ENCODE measurements at places on chromosomes 16 and 17.

- no peak for DNase-seq
- H3K4me1 ChIP-seq, result peaks cover 28% of the 10 kb centered on the region
- H3K27ac ChIP-seq, result peak overlapping the region; percentile 26
Observed at GRCh38 chr16:15879255-15879811, 9.1 kb downstream of the CEP20 start.

DNA sequence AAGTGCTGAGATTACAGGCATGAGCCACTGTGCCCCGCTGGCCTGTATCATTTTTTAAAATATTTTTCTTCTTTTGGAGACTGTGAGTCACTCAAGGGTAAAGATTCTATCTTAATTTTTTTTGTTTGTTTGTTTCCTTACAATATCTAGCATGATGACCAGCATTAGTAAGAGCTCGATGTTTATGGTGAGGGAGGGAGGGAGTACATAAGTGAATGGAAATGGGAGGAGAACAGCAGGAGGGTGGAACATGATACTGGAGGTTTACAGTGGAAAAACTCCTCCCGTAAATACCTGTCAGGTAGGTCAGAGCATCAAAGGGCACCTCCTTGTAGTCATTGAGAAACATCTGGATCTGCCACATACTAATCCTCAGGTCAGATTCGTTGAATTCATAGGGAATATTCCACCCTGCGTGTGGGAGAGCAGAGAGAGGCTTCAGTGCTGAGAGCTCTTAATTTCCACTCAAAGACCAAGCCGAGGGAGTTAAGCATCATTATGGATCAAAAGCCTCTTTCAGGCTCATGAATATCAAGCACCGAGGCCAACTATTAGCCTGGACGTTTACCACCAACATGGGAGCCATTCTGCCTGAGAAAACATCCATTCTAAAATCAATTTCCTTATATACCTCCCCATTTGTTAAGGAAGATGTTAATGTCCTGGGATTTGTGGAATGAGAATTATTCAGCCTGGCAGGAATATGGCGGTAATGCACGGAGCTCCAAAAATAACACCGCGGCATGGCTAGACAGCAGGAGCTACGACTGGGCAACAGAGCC, 51.8 kb downstream of the LYRM1 start:
- H3K4me3 ChIP-seq, result no peak overlapping the region
- no peaks in the 10 kb centered on the region for H3K36me3 ChIP-seq
- H3K27me3 ChIP-seq, result peaks cover 13% of the 10 kb centered on the region
- DNase-seq, result no peak
- H3K4me1 ChIP-seq, result no peaks in the 10 kb centered on the region
- H3K27ac ChIP-seq, result no peak overlapping the region

DNA sequence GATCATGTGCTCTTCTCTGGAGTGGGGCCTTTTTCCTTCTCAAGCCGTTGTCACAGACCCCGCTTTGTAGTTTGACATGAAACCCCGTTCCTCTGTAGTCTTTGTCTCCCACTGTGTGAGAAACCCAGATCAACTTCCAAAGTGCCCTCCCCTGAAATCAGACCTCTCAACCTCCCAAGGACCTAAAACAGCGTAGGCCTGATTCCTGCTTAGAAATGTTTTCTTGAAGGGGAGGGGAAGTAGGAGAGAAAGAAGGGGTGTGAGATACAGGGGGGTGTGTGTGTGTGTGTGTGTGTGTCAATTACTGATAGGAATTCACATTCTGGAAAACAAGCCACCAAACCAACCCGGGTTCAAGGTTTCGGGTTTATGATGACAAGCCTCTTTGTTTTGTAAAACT, 1.4 kb downstream of the UBE2O start:
- H3K27me3 ChIP-seq, result peaks cover 8% of the 10 kb centered on the region
- H3K4me3 ChIP-seq, result peak overlapping the region; percentile 91
- peaks cover 55% of the 10 kb centered on the region for H3K4me1 ChIP-seq
- no peak overlapping the region for H3K27ac ChIP-seq
- no peaks in the 10 kb centered on the region for H3K36me3 ChIP-seq
- DNase-seq, result no peak

DNA sequence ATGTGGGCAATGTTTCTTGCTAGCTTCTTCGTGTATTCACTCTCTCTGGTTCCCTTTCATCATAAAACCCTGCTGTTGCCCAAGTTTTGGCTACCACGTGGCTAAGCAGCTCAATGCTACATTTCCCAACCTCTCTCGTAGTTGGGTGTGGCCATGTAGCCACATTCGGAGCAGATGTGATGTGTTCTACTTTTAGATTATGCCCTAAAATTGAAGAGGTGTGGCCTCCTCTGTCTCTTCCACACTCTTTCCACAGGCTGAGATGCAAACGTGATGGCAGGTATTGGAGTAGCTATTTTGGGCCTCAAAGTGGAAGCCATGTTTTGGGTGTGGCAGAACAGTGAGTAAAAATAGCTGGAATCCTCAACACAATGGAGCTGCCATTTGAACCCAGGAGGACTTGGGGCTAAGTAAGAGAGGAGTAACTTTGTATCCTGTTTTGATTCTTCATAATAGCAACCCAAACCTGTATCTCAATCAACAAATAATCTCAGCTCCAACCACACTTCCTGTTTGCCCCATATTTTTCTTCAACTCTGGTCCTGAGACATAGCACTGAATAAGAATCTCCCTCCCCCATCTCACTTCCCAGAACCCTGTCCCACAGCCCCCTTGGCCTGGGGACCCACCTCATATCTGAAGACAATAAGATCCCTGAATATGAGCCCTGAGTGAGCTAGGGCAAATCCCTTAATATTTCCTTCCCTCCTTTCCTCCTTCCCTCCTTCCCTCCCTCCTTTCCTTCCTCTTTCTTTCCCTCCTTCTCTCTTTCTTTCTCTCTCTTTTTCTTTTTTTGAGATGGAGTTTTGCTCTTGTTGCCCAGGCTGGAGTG, 4.0 kb downstream of the NUPR1 start:
- DNase-seq, result no peak
- H3K27me3 ChIP-seq, result no peaks in the 10 kb centered on the region
- H3K4me3 ChIP-seq, result no peak overlapping the region
- peak overlapping the region; percentile 53 for H3K27ac ChIP-seq
- peaks cover 15% of the 10 kb centered on the region for H3K4me1 ChIP-seq

DNA sequence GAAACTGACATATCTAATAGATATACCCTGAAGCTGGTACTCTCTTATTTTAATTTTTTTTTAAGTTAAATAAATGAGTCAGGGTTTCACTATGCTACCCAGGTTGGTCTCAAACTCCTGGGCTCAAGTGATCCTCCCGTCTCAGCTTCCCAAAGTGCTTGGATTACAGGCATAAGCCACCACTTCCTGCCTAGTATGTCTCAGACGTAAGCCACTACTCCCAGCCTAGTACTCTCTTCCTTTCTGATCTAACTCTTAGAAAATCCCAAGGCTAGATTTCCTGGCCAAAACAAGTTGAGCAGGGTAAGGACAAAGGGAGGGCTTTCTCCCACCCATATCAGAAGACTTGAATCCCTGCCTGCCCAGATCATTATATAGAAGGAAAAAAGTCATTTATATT, 33.7 kb downstream of the HOXB1 start:
- no peak overlapping the region for H3K27ac ChIP-seq
- H3K36me3 ChIP-seq, result peaks cover 1% of the 10 kb centered on the region
- H3K4me3 ChIP-seq, result no peak overlapping the region
- peaks cover 17% of the 10 kb centered on the region for H3K4me1 ChIP-seq
- H3K27me3 ChIP-seq, result peaks cover 28% of the 10 kb centered on the region

DNA sequence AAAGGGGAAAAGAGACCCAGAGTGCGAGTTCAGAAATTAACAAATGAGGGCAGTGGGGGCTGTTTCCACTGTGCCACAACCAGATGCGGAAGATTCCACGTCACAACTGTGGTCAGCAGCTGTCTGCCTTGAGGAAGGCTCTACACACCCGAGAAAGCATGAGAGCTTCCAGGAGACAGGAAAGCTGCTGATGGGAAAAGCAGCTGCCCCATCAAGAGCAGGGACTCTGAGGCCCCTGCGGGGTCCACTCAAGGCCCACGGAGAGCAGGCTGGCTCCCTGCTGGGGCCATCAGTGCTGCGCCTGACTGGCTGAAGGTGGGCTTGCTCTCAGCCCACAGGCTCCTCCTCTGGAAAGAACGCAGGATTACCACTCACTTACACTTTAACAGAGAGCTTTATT, 14.8 kb upstream of the TRAP1 start:
- H3K4me3 ChIP-seq, result no peak overlapping the region
- H3K4me1 ChIP-seq, result no peaks in the 10 kb centered on the region
- H3K27me3 ChIP-seq, result no peaks in the 10 kb centered on the region
- no peak overlapping the region for H3K27ac ChIP-seq
- peaks cover 54% of the 10 kb centered on the region for H3K36me3 ChIP-seq

DNA sequence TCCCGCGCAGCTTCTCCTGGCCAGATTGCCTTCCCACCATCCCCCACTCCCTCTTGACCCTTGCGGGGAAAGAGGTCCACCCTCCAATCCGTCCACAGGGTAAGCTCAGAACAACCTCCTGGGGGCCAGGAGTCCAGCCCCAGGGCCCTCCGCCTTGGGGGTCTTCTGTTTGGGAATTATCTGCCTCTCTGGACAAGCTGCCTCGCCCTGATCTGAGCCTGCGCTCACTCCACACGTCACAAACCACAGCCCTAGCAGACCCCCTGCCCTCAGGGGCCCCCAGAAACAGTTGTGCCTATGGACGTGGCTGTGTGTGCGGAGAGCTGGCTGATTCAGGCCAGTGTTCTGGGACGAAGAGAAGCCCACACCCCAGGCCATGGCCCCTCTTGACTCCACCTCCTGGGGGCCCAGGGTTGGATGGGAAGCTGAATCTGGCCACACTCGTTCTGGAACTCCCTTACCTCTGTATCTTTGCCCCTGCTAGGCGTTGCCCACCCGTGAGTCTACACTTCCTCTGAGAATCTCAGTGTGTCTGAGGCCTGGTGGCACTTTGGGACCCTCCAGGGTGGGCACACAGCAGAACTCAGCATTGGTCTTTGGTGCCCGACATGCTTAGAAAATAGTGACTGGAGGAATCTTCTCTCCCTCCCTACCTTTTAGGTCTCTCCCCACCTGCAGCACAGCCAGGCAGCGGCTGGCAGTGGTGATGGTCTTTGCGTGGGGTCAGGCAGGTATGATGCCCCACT, 119.9 kb upstream of the SMURF2 start:
- peaks cover 5% of the 10 kb centered on the region for H3K27me3 ChIP-seq
- H3K27ac ChIP-seq, result peak overlapping the region; percentile 58
- H3K36me3 ChIP-seq, result peaks cover 10% of the 10 kb centered on the region
- peak overlapping the region; percentile 73 for H3K4me3 ChIP-seq

GRCh38 chr16:49529411-49530045, 155.9 kb downstream of the C16orf78 start:
- no peak overlapping the region for H3K4me3 ChIP-seq
- H3K27ac ChIP-seq, result no peak overlapping the region
- peaks cover 9% of the 10 kb centered on the region for H3K4me1 ChIP-seq
- no peaks in the 10 kb centered on the region for H3K36me3 ChIP-seq

DNA sequence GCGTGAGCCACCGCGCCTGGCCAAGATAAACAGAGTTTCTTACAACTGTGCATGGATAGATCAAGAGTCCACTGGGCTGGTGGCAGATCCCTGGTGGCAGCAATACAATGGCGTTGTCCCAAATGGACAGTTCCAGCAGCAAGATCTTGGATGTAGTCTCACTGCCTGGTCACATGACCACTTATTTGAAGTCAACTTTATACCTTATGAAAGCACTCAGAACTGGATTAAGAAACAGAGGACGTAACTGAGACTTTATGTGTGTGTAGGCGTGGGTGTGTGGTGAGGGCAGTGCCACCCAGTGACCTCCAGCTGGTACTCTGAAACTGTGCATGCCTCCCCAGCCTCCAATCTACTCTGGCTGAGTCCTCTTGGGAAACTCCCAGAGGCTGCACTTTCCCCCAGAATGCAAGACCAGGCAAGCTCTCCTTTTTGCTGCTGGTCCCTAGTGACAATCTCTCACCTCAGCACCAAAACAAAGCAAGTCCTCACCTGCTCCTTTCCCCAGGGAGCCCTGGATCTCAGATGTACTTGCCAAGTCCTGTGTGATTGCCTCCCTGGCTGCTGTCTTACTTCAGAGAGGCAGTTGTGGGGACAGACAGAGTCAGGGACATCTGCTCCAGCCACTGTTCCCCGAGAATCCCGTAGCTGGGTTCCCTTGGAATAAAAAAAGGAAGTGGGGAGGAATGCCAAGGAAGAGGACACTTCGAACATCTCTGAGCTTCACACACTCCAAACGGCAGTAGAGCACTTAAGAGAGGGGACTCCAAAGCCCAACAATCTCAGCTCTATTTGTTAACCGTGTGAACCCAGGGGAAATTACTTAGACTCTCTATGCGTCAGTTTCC, 11.7 kb upstream of the ST6GALNAC2 start:
- no peak for DNase-seq
- no peak overlapping the region for H3K4me3 ChIP-seq
- peaks cover 17% of the 10 kb centered on the region for H3K4me1 ChIP-seq
- H3K27ac ChIP-seq, result no peak overlapping the region
- H3K36me3 ChIP-seq, result peaks cover 3% of the 10 kb centered on the region
- peaks cover 15% of the 10 kb centered on the region for H3K27me3 ChIP-seq

GRCh38 chr16:69775563-69775962, 13.4 kb downstream of the WWP2 start:
- H3K4me1 ChIP-seq, result peaks cover 16% of the 10 kb centered on the region
- H3K27ac ChIP-seq, result no peak overlapping the region
- H3K27me3 ChIP-seq, result no peaks in the 10 kb centered on the region

DNA sequence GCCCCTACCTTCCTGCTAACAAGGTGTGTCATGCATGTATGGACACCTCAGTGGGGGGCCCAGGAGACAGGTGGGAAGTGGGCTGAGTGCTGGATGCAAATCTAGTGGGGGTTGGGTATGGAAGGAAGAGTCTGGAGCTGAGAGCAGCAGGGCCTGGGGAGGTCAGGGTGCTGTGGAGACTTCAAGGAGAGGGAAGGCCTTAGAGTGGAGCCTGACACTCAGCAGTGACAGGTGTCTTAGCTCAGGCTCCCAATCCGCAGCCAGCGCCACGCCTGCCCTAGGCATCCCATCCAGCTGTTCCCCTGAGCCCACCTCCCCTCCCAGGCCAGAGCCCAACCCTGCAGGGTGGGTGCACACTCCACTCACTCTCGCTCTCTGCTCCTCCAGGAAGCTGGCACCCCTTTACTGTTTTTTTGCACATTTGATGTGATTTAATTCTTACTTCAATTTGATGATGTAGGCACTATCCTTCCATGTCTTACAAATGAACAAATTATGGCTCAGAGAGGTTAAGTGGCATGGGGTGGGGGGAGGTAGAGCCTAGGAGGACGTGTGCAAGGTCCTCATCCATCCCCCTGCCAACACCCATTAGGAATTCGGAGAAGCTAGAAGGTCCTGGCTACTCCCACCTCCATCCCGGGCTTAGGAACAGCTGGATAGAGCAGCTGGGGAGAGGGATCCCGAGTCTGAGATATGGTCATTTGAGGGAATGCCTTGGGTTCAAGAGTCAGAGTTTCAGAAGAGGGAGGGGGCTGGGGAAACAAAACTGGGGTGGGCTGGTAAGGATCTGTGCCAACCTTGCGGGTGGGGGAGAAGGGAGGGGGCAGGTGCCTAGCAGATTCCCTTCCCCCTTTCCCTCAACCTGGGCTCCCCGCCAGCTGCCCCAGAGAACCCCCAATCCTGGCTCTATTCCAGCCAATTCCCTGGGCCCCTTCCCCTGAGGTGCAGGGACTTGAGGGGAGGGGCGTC, 2.1 kb downstream of the FAM171A2 start:
- H3K27ac ChIP-seq, result no peak overlapping the region
- no peak for DNase-seq
- no peak overlapping the region for H3K4me3 ChIP-seq
- H3K4me1 ChIP-seq, result no peaks in the 10 kb centered on the region
